ENCODE measurements at places on chromosomes 7 and 10.

- DNase-seq, result no peak
Measured at GRCh38 chr10:9853405-9854355, 1164.0 kb upstream of the CELF2 start.

GRCh38 chr10:127100983-127101615 is 95.3 kb downstream of the INSYN2A start:
- DNase-seq, result no peak

GRCh38 chr10:12941966-12942365 is 59.5 kb downstream of the CCDC3 start:
- no peak for DNase-seq

GRCh38 chr10:65570143-65571010 is 1355.5 kb upstream of the LRRTM3 start:
- DNase-seq, result peak; percentile 63

DNA sequence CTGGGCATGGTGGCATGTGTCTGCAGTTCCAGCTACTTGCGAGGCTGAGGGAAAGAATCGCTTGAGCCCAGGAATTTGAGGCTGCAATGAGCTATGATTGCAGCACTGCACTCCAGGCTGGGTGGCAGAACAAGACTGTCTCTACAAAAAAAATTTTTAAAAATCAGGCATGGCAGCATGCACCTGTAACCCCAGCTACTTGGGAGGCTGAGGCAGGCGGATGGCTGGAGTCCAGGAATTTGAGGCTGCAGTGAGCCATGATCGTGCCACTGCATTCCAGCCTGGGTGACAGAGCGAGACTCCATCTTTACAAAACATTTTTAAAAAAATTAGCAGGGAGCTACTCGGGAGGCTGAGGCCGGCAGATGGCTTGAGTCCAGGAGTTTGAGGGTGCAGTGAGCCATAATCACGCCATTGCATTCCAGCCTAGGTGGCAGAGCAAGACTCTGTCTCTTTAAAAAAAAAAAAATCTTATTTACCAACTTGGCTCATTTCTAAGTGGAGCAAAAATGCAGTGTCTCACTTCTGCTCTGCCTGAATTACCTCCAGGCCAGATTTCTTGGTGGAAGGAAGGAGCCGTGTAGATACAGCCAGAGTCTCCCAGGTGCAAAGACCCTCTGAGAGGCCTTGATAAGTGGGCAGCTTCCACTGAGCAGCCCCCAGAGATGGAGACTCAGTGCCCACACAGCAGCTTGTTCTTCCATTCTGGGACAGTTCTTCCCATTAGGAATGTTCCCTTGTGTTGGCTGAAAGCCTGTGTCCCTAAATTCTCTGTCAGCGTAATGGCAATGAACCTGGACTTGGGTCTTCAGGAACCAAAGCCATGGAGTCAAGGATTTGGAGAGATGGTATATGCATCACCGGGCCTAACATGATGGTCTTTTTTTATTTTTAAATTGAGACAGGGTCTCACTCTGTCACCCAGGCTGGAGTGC is 30.0 kb downstream of the GTF2IRD1 start:
- no peak for DNase-seq
